ENCODE measurements at places on chromosomes 2 and 18. TPM values are rescaled to one million over a fixed set of nuclear protein-coding genes. Genes with fewer than 3 reads are reported as not detected.

SERPINB11 gene
- not detected for total RNA-seq

GRB14 gene
- total RNA-seq: 5.9 TPM

DOK6 gene
- under 0.01 TPM for total RNA-seq

RSAD2 gene
- total RNA-seq: 0.33 TPM

CXCR1 gene
- total RNA-seq: not detected

ANKRD30B gene
- total RNA-seq: not detected

PLA2R1 gene
- 32.0 TPM for total RNA-seq

SNED1 gene
- 59.8 TPM for total RNA-seq

DIPK1C gene
- not detected for total RNA-seq

REG3A gene
- total RNA-seq: not detected

TMEM131 gene
- 25.2 TPM for total RNA-seq

CYP27C1 gene
- not detected for total RNA-seq

Data from vein endothelial cell (primary cell).